ENCODE measurements at places on chromosomes 5 and 9.

- no peak for DNase-seq
These were observed 353.8 kb upstream of the WWC1 start for GRCh38 chr5:167937635-167937998.

DNA sequence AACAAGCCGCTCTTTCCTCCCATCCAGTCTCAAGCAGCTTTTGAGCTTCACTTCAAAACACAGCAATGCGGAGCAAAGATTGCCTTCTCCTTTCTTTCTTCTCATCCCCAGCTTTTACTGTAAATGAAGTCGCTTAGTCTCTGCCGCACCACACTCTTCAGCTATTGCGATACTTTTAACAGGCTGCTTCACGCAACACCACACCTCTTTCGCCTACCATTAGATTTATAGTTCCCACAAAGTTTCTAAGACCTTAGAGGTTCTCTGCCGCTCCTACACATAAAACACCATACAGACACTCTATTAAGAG lies 711 bp downstream of the PGGT1B start:
- no peak for DNase-seq

- DNase-seq, result no peak
These were observed 7.4 kb upstream of the MRPS2 start for GRCh38 chr9:135492886-135493669.

DNA sequence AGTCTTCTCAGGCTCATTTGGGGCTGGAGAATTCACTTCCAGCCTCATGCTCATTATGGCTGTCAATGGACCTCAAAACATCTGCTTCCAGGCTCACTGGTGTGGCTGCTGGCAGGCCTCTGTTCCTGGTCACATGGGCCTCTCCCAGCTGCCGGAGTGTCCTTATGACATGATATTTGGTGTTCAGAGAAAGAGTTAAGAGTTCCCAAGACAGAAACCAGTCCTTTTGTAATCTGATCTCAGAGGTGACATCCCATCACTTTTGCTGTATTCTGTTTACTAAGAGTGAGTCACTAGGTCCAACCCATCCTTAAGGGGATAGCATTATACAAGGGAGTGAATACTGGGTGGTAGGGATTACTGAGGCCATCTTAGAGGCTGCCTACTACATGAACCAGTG lies 104.6 kb downstream of the CACNA1B start:
- no peak for DNase-seq

DNA sequence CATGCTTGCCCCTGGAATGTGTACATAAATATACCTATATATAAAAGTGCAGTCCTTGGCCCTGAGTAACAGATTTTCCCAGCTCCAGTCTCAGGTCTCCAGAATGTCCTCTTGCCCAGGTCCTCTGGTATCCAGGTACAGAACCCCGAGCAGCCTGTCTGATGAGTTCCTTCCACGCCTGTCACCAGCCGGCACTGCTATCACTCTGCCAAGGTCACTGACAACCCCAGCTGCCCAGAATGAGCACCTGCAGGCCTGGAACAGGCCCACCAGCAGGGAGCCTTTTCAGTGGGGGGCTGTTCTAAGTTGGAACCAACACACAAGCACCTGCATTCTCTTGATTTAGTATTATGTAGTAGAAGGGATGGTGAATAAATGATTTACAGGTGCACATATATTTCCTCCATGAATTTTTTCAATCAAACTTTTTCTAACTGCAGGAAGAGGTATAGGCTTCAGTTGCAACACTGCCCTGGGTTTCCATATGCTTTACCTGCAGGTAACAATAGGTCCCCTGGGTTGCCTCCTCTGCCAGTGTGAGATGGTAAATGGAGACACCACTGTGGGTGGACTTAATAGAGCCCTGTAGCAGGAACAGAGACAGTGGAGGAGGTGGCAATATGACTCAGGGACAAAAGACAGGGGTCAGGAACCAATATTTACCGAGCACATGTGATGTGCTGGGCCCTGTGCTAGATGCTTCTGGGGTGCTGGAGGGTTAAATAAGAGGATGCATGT lies 291.9 kb downstream of the SPOCK1 start:
- DNase-seq, result no peak

- no peak for DNase-seq
These were observed 3.6 kb downstream of the BRIX1 start for GRCh38 chr5:34919077-34919476.

- DNase-seq, result no peak
These were observed 9.9 kb downstream of the BTNL9 start for GRCh38 chr5:181050016-181050415.

- DNase-seq, result no peak
These were observed 504.5 kb upstream of the ITGA1 start for GRCh38 chr5:52283221-52283620.

GRCh38 chr9:37414503-37414943 lies 8.0 kb upstream of the GRHPR start:
- DNase-seq, result no peak

DNA sequence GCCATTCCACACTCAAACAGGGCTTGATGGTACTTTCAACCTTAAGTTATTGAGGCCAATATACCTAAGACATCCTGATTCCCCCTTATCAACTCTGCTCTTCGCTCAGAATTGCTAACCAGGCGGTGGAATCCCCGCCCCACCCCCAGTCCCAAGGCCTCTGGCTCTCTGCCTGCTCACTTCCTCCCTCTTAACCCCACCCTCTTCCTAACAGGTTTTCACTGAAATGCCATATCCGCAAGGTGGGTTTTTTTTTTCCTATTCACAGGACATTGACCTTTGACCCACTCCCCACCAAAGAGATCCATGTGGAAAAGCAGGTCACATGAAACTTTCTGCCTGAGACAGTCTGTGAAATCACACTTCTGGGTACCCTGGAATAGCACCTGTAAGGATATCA lies 66.6 kb upstream of the IFNK start:
- DNase-seq, result no peak

- peak; percentile 96 for DNase-seq
These were observed at the start of gene TRIM41 for GRCh38 chr5:181223058-181223728. Gene TRIM41, plus strand, starts transcription at chr5:181223281. Its CDS starts 719 bp downstream, at chr5:181224000.

GRCh38 chr5:116572350-116573278 lies 2.0 kb downstream of the SEMA6A start:
- no peak for DNase-seq

DNA sequence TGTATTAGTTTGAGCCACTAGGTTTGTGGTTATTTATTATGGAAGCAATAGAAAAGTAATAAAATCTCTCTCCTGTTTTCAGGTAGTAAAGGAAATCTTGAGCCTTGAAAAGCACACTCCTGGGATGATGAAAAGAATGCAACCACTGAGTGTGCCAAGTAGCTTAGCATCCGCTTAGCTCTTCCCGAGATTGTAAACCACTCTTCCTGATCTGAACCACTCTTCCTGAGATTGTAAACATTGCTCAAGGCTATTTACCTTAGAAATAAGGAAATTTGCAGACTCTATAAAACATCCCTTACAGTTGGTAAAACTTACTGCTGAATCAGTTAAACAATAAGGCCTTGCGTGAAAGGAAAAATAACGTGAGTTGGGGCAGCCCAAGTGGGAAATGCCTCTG lies 17.4 kb upstream of the IL33 start:
- DNase-seq, result no peak

DNA sequence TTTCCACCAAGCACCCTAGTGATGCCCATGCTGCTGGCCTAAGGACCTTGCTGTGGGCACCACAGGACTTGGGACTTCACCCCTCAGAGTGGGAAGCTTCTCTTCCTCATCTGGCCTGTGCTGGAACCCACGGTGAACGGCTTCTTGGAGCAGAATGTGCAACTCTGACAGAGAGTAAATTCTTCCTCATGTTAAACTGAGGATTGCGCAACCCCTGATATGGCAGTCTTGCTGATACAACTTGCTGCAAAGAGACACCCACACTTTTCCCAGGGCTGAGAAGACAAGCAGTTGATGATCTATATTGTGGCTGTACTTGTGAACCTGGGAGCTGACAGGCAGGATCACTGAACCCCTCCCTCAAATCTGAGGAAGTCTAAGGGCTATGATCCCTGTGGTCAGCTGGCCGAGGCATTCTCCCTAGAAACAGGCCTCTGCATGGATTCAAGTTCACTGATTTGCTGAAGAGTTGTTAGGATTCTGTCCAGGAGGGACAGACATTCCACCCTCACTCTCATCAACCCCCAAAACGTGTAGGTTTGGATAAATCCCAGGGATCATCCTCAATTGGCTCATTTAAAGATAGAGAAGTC lies 307.2 kb downstream of the MTRR start:
- DNase-seq, result no peak

- DNase-seq, result no peak
These were observed 1219.3 kb upstream of the WWC1 start for GRCh38 chr5:167071981-167072610.

DNA sequence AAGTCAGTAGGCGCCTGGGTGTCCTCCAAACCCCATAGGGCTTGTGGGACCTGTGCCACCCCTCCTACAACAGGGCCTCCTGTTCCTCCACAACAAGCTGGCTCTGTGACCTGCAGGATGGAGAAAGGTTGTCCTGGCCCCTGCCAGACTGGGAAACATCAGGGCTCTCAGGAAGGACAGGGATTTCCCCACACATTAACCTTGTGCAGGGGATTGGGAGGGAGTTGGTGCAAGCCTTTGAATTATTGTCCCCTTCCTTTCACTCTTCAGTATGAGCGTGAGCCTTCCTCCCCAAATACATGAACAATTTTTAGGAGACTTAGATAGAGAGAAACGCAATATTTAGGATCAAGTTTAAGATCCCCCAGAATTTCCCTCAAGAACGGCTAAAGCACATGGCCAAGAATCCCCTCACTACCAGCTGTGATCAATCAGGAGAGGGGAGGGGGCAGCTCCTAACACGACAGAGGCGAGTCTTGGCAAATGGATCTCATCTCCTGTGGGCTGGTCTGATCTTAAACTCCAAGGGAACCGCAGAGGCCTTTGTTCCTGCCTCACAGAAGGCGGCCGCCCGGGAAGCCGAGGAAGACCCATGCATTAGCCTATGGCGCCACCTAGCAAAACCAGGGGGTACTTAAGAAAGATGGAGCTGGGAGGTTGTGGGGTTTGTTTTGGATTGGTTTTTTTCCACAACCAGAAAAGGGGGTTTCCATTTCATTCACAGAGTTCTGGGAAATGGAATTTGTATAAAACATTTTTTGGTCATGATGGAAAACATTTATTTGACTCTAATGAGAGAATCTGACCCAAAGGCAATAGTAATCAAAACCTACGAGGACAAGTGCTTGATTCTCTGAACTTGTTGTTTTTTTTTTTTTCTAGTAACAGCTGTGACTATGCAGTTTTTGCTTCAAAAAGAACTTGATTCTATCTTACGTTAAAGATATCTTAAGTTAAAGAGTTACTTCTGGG lies 36.1 kb upstream of the OSMR start:
- peak; percentile 13 for DNase-seq

DNA sequence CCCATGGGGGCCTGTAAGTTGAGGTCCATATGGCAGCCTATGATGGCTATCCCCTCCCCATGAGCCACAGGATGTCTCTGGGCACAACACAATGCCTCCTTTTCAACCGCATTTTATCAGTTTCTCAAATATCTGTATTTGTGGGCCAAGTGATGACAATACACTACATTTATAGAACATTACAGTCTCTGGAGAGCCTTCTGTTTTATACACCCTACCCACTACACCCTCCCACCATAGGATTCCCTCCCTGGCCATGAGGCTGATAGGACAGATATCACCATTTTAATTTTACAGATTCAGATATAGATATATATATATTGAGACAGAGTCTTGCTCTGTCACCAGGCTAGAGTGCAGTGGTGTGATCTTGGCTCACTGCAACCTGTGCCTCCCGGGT lies 236.8 kb downstream of the ENC1 start:
- no peak for DNase-seq

DNA sequence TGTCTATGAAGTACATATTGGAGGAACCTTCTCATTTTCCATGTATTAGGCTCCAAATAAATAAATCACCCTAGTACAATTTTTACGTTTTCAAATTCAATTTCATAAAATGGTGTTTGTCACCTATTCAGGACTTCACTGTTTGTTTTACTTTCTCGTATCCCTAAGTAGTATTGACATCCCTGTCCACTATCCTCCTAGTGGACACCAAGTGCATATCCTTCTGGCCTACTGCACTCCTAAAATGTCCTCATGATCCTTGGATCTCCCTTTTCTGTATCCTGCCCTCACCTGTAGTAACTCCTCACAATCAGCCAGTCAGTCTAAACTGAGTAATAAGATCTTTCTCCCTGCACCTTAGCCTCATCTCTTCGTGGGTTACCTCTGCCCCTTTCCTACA lies 539.9 kb downstream of the DMRTA1 start:
- no peak for DNase-seq

GRCh38 chr5:66511491-66511890 lies 84.7 kb upstream of the MAST4 start:
- DNase-seq, result no peak

DNA sequence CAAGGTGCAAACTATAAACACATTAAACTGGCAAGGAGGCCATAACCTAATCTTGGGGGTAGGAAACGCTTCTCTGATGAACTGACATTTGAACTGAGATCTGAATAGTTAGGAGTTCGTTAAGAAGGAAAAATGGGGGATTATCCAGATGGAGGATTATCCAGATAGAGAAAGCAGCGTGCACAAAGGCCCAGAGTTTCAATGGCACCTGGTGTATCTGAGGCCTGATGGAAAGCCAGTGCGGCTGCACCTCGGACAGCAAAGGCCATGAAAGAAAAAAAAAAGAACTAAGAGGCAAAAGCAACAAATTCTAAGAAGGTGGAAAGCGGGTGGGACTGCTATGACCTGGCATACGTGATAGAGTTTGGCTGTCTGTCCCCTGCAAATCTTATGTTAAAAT lies 13.0 kb upstream of the CTNNAL1 start:
- no peak for DNase-seq

DNA sequence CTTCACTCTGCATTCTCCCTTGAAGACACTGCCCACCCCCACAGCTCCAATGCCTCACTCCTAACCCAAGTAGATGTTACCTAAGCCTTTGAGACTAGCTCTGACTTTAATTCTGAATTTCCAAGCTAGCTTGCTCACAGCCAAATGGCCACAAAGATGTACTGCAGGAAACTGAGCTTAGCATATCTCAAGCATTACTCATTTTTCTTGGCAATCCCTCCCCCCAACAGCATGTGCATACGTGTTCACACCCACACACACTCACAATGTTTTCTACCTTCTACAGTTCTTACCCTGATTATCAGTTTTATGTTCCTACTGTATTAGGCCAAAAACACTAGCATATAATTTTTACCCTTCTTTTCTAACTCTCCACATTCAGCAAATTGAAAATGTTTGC lies 13.7 kb upstream of the GRIA1 start:
- no peak for DNase-seq

DNA sequence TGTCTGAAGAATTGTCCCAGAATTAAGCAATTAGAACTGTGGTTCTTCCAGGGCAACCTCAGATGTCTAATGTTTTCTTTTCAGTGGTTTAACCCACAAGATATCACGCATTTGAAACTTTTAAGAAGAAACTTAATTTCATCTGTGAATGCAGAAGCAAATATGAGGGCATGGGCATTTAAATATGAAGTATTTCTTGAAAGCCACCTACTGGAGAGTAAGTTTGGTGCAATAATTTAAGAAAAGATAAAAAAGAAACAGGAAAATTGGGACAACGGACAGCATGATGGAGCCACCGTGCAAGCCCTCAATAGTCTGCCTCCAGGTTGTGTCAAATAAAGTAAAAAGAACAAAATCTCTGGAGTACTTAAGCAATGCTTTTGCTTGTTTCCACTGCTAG lies 1.2 kb upstream of the CAPSL start:
- DNase-seq, result no peak
